ENCODE measurements at places on chromosomes 11 and 22.

DNA sequence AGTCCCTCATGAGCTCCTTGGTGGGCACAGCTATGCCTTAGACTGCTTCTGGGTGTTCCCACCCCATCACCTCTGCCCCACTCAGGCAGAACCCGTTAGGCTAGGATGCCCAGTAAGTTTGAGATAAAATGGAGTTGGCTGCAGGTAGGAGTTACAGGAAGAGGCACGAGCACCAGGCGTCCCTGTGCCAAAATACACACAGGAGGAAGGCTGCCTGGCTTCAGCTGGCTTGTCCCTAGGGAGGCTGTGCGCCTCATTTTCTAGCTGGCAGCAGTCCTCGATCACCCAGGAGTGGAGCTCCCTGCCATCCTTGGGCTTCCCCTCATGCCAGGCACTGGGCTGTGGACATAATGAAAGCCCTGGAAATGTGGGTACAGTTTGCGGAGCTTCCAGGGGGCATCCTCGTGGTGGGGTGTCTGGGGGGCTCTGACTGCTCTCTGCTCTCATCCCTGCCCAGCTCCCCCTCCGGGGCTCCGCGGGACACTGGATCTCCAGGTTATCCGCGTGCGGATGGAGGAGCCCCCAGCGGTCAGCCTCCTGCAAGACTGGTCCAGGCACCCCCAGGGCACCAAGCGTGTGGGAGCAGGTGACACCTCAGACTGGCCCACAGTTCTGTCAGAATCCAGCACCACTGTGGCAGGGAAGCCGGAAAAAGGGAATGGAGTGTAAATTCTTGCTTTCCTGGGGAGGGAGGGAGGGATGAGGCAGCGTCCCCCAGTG is 12.3 kb upstream of the MARK2 start:
- no peak for DNase-seq

GRCh38 chr11:128726458-128727139 is 32.7 kb downstream of the FLI1 start:
- no peak for DNase-seq

DNA sequence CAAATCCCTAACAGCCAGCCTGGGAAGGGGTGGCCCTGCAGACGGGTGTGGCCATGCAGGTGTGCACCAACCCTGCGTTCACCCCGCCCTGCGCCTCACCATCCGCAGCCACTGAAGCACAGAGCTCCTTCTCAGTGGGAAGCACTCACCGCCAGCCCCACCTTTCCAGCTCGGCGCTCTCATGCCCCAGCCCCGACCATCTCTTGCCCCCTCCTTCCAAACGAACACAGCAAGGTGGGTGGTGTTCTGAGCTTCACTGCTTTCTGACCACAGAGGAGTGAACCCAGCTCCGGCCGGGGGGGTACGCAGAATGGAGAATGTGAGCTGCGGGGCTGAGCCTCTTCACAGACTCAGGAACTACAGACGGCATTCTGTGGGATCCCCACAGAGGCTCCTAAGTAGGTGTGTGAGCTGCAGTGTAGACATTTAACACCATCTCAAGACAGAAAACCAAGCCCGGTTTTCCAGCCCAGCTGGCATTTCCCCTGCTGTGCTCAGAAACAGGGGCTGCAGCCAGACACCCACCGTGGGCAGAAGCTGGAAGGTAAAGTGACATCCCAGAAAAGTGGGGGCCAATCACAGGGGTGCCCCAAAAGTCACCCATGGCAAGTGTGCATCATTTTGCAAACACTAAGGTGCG is 88.4 kb upstream of the RTL6 start:
- no peak for DNase-seq

DNA sequence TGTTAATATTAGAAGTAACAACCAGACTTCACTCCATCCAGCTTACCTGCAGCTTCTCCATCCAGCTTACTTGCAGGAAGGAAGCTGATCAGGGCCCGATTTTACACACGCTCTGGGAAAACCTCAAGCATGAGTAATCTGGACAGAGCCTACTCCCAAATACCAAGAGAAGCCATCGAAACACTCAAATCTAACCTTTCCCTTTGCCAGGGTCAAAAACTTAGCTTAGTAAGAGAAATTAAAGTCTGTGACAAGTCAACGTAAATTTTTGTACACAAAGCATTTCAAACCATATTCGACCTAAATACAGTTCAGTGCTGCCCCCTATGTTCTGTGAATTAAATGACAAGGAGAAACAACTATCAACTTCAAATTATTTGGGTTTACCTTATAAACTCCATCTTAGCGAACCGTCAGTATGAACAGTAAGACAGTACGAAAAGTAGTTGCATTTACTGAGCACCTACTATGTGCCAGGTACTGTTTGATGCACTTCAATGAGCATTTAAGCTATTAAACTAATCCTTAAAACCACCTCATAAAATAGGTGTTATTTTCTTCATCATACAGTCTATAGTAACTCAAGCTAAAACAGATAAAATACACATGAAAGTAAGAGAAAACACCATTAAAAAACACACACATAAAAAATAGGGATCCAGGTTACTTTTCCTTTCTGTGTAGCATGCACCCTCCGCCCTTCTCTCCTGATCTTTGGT is 36.9 kb downstream of the ARFGAP3 start:
- DNase-seq = no peak

DNA sequence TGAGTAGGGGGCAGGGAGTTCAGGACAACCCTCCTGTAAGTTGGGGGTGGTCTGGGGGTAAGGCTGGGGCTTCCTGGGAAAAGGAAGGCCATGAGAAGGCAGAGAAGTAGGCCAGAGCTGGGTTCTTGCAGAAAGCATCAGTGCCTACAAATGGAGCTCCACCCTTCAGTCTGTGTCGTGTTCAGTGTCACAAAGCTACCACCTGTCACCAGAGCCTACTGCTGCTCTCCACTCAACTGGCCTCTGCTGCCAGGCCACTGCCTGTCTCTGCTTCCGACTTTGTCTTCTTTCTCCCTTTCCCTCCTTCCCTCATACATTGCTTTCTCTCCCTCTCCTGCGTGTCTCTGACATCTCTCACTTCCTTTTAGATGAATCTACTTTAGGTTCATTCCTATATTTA is 3.4 kb upstream of the WBP2NL start:
- DNase-seq = no peak

DNA sequence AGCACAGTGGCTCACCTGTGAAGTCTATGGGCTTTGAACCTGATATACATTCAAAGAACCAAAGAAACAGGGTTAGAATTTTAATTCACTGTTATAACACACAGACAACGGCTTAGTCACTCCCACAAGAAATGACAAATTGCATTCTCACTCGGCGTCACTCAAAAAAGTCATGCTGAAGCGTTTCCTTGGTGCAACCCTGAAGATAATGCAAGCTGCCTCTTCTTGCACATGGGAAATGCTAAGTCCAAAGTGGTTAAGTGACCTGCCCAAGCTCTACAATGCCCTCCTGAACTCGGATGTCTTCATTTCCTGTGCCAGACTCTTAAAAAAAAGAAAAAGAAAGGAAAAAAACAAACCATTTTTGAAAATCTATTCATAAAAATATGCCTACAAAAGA is 10.0 kb downstream of the LGR4 start:
- no peak for DNase-seq

DNA sequence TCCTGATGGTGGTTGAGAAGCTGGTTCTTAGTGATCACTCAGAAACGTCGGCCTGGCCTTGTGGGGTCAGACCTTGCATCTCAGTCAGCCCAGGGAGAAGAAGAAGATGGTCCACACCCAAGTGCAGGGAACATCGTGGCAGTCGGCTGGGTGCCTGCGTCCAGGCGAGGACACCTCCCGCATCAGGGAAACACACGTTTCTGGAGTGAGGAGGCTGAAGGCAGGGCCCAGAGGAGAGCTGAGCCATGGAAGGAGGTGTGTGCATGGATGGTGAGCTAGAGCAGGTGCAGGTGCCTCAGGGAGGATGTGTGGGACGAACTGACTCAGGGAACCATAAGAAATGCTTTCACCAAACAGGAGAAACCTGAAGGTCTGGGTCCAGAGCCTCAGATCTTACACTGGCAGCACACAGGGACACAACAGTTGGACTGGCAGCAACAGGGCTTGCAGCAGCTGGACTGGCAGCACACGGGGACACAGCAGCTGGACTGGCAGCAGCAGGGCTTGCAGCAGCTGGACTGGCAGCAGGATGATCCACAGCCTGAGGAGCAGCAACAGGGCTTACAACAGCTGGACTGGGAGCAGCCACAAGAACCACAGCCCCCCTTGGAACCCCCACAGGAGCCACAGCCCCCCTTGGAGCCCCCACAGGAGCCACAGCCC is 632 bp downstream of the KRTAP5-2 start:
- no peak for DNase-seq

GRCh38 chr11:128940156-128940555 is 2.5 kb downstream of the TP53AIP1 start:
- no peak for DNase-seq

GRCh38 chr22:29344137-29344536 is 28.6 kb upstream of the RASL10A start:
- peak; percentile 99 for DNase-seq

DNA sequence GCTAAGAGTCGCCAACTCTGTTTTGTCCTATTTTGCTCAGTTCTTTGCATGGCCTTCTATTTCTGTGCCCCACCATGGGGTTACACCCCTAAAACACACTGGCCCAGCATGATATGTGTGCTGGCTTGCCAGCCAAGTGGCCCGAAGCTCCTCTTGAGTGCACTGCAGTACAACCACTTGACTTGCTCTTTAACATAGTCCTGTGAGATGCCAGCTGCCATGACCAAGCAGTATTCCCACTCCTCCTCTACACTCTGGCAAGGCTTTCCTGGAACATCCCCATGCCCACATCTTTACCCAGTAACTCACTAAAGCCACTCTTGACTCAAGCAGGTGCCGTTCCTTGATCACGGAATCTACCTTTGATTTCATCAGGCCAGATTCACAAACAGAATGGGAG is 102.9 kb upstream of the GAL start:
- DNase-seq = no peak

DNA sequence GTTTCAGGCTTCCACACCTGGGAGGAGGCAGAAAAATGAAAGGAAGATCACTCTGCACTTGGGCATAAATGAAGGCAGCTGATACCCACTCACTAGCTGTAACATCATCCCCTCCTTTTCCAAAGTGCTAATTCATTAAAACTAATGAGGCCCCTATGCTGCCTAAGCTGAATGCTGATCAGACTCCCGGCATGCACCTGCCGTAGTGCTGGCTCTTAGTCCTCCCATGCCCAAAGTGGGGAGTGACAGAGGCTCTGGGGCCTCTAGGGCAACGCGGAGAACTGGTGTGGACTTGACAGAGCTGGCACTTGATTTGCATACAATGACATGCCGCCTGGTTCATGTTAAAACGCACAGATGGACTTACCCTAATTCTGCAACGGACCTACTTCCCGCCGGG is 96.5 kb upstream of the NCAM1 start:
- no peak for DNase-seq

DNA sequence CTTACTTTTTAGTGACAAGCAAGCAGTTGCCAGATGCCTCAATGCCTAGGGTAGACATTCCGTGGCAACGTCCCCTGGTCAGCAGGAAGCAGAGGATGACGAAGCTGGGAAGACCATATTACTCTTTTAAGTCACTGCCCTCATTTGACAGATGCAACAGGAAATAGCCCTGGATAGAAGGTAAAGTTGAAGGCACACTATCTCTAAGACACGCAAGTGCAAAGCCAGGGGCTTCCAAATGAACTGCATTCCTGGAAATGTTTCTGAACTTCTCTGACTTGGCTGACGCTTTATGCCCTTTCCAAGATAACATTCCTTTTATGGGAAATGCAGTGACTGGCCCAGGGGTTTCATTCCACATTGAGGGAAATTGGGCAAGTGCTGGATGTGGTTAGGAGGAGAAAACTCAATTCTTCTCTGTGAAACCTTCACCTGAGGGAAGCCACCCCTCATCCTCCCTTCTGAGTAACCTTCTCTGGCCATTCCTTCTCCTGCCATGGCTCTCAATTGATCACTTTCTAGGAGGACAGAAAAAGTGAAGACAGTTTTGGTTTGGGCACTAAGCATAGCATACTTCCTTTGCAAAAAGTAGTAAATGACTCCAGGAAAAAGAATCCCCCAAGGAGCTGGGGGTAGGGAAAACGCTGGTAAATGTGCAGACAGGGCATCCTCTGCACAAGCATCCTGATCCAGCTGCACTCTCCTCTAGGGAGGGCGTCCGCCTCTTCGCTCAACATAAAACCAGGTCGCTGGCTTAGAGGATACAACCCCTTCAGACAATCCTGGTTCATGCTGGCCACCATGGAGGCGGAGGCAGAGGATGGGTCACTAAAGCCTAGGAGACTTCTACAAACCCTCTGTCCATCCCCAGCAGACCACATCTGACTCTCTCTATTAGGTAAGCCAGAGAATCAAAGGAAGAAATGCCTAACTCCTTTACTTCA is 14.5 kb downstream of the PCSK7 start:
- no peak for DNase-seq

DNA sequence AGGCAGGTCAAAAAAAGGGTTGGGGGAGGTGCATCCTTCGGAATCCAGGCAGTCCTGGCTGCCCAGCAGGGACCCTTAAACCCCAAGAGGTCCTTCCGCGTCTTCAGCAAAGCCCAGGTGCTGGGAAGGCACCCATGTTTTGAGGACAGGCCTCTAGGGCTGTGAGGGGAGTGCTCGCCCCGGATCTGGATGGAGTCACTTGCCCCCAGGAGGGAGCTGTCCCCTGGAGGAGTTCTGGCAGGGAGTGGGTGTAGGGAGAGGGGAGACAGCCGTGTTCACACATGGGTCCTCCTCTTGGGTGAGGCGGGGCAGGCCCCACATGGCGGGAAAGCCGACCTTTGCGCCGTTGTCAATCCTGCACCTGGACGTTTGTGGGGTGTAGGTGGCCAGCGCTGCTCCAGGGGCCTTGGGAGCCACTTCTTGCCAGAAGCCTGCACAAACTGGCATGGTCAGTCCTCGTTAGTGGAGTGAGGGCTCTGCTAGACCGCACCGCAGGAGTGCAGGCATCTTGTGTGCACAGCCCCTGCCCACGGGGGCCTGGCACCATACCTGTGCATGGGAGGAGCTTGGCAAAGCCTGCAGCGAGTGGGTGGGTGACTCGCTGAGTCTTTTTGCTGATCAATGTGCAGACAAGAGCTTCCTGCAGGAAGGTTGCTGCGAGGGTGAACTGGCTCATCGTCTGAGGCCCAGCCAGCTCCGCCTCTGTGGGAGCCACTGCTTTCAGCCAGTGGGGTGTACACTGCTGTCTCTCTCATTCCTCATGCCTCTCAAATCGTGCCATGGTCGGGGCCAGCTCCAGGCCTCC is 16.0 kb downstream of the PPIL2 start:
- no peak for DNase-seq

DNA sequence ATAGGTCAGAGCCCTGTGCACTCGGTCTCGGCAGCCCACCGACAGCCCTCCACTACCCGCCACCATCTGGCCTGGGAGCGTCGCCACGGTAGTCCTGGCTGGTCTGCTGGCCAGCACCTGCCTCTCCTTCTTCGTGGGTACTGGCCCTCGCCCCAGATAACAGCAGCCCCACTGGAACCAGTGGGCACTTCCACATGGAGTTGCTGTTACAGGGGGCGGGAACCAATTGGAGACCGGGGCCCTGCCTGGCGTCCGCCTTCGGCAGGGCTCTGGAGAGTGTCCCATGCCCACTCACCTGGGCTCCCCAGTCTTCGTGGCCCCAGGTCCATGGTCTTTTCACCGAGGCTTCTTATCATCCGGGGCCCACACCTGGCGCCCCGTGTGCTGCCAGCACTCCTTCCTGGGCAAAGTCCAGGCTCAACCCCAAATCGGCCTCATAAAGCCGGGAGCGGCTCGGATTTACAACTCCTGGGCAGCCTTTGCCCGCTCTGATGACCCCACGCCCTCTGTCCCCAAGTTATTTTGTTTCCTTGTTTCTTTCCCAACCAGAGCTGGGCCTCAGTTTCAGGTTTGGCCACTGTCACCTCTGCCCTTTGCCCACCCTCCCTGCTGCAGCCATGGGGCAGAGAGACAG is 12.9 kb upstream of the EHD1 start:
- no peak for DNase-seq

- no peak for DNase-seq
Observed at GRCh38 chr11:34155057-34155756, 49.8 kb downstream of the NAT10 start.
